Sciatic nerve (tissue), 2 donors: ENCODE measurements at places on chromosomes 6 and 20. TPM values are rescaled to one million over a fixed set of nuclear protein-coding genes. Genes with fewer than 3 reads are reported as not detected.

MRAP2 gene
- 10.3 TPM for total RNA-seq

RAET1E gene
- total RNA-seq: 0.80 TPM

KHDRBS2 gene
- 0.31 TPM for total RNA-seq

DSP gene
- total RNA-seq: 7.2 TPM

DNA sequence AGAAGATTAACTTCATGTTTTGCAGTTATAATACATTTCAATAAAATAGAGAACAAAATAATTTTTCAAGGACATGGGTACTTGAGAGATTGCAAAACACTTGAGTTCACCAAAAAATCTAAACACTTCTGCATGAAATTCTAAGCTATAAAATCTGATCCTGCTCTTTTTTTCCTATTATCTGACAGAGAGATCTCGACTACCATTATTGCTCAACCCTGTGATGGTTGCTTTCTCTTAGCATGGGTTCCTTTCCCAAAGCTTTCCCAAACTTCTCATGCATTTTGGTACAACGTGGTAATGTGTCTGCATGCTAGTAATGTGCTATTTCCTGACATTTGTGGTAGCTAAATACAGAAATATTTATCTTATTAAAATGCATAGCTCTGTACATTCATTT, 1243.1 kb upstream of the ADGRB3 start:
- no peak for DNase-seq

DNA sequence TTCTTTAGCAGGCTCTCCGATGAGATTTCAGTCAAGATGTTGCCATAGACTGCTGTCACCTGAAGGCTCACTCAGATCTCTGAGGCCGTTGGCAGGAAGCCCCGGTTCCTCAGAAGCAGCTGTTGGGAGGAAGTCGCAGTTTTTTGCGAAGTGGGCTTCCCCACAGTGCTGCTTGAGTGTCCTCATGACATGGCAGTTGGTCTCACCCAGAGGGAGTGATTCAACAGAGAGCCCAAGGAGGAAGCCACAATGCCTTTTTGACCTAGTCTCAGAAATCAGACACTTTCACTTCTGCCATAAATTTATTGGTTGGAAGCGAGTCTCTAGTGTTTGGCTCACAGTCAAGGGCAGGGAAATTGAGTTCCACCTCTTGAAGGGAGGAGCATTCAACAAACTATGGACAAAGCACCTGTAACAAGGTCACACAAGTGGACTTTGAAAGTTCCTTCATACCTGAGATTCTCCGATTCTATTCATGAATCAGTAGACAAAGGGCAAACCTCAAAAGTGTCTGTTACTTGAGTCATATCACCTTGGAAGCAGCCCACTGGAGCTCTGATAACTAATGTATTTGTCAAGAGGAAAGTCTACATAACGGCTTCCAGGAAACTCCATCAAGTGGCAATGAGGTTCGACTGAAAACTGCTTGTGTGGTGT, 208.3 kb downstream of the TASP1 start:
- DNase-seq: no peak

GRCh38 chr6:157429248-157429647, 48.3 kb downstream of the ZDHHC14 start:
- no peak for DNase-seq

- no peak for DNase-seq
Observed at GRCh38 chr6:134636186-134636799, 313.6 kb downstream of the ALDH8A1 start.
